ENCODE measurements at places on chromosomes 4 and X.

- H3K27ac ChIP-seq: no peak overlapping the region
- no peak overlapping the region for H3K4me3 ChIP-seq
- DNase-seq: no peak
- no peaks in the 10 kb centered on the region for H3K4me1 ChIP-seq
- H3K27me3 ChIP-seq: no peaks in the 10 kb centered on the region
- H3K36me3 ChIP-seq: no peaks in the 10 kb centered on the region
These were observed 283.6 kb downstream of the GALNTL6 start for GRCh38 chr4:172096786-172097185.

GRCh38 chr4:70706516-70706915 lies 15.2 kb upstream of the RUFY3 start:
- no peak for DNase-seq
- H3K27me3 ChIP-seq: no peaks in the 10 kb centered on the region
- H3K4me3 ChIP-seq: no peak overlapping the region
- H3K36me3 ChIP-seq: no peaks in the 10 kb centered on the region
- no peak overlapping the region for H3K27ac ChIP-seq

DNA sequence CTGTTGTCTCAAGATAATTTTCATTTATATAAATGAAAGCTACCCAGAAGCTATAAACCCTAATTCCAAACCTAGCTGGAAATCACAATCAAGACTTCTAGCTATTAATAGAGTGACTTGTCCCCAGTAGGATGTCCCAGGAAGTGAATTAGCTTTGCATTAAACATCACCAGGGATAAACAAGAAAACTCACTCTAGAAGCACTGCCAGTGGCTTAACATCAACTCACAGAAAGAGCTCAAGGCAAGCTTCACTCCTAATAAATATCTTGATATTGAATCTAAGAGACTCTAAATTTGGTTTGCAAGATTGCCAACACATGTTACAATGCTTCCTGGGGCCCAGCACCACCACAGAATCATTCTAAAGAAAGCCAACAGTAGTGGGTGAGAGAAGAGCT lies 468.7 kb upstream of the FAM241A start:
- H3K27ac ChIP-seq: no peak overlapping the region
- H3K27me3 ChIP-seq: no peaks in the 10 kb centered on the region

- H3K4me3 ChIP-seq: no peak overlapping the region
- no peak for DNase-seq
- no peaks in the 10 kb centered on the region for H3K27me3 ChIP-seq
- no peaks in the 10 kb centered on the region for H3K36me3 ChIP-seq
These were observed 39.3 kb downstream of the GATB start for GRCh38 chr4:151721466-151721865.

- H3K4me3 ChIP-seq: no peak overlapping the region
- no peak overlapping the region for H3K27ac ChIP-seq
- H3K27me3 ChIP-seq: peaks cover 11% of the 10 kb centered on the region
These were observed 1.9 kb downstream of the LGI2 start for GRCh38 chr4:25028851-25029250.

GRCh38 chr4:182447767-182448280 lies 204.6 kb downstream of the TENM3 start:
- 0 out of 2 replicates have a peak, but pooled peaks cover 4% of the 10 kb centered on the region for H3K4me1 ChIP-seq
- DNase-seq: no peak
- H3K36me3 ChIP-seq: no peaks in the 10 kb centered on the region
- H3K27ac ChIP-seq: no peak overlapping the region

DNA sequence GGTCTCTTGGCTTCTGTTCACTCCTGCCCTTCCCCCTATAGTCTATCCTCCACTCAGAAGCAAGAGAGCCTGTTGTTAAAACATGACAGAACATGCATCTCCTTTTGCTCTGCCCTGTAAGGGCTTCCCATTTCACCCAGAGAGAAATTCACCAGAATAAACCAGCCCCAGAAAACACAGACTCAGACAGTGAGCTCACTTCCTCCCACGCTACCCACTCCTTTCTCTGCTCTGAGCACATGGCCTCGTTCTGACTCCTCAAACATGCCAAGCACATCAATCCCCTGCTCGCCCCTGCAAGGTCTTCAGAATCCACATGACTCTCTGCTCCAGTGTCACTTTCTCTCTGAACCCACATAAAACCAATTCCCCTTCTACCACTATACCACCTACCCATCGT lies 50.4 kb downstream of the MID1 start:
- no peak overlapping the region for H3K4me3 ChIP-seq
- DNase-seq: no peak
- no peaks in the 10 kb centered on the region for H3K4me1 ChIP-seq

DNA sequence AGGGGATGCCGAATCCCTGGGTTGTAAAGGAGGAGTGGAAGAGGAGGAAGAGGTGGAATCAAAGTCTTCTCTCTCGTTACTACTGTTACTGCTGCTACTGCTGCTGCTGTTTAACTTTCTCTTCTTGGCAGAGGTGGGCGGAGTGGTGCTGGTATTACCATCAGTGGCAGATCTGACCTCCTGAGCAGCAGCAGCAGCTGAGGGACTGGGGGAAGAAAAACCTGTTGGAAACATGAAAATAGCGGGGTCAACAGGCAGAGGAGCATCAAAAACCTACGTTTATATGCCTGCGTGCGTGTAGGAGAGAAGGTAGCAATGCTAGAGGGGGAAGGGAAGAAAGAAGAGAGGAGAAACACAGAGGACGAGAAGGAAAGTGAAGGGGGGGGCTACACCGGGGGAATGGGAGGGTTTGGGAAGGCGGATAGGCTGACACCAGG lies 339 bp downstream of the CUL4B start:
- H3K27me3 ChIP-seq: no peaks in the 10 kb centered on the region
- H3K27ac ChIP-seq: no peak overlapping the region
- H3K36me3 ChIP-seq: no peaks in the 10 kb centered on the region

- 0 out of 2 replicates have a peak, but pooled peaks cover 2% of the 10 kb centered on the region for H3K4me1 ChIP-seq
- H3K4me3 ChIP-seq: no peak overlapping the region
- H3K27me3 ChIP-seq: no peaks in the 10 kb centered on the region
- H3K36me3 ChIP-seq: no peaks in the 10 kb centered on the region
- DNase-seq: no peak
These were observed 159.6 kb downstream of the PTTG2 start for GRCh38 chr4:38119668-38120385.

GRCh38 chr4:65302145-65302544 lies 368.1 kb downstream of the EPHA5 start:
- no peaks in the 10 kb centered on the region for H3K36me3 ChIP-seq
- H3K27ac ChIP-seq: no peak overlapping the region
- no peaks in the 10 kb centered on the region for H3K4me1 ChIP-seq
- H3K27me3 ChIP-seq: no peaks in the 10 kb centered on the region
- no peak overlapping the region for H3K4me3 ChIP-seq
- no peak for DNase-seq

- no peaks in the 10 kb centered on the region for H3K4me1 ChIP-seq
- no peak for DNase-seq
- H3K27ac ChIP-seq: no peak overlapping the region
- H3K27me3 ChIP-seq: no peaks in the 10 kb centered on the region
These were observed 54.0 kb downstream of the TBCK start for GRCh38 chr4:106261980-106262379.

DNA sequence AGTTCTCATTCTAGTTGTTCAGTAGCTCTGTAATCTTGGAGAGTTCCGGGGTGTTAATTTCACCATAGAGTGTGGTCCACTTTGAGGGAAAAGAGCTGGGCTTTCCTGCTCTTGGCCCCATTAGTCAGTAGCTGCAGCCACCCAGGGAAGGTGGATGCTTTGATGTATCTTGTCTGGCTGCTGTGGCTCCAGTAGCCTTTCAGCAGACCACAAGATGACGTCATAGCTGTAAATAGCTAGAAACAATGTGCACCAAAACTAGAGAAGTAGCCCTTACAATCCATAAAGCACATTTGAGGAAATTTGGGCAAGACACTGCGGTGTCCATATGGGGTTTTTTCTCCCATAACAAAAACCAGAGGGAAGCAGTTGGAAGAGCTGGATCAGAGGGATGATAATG lies 32.9 kb upstream of the PRPS2 start:
- DNase-seq: no peak
- no peaks in the 10 kb centered on the region for H3K4me1 ChIP-seq
- H3K36me3 ChIP-seq: no peaks in the 10 kb centered on the region
- H3K27ac ChIP-seq: no peak overlapping the region

- no peaks in the 10 kb centered on the region for H3K27me3 ChIP-seq
- DNase-seq: no peak
- H3K27ac ChIP-seq: no peak overlapping the region
These were observed 90.1 kb downstream of the SH3BGRL start for GRCh38 chrX:81291996-81292395.

DNA sequence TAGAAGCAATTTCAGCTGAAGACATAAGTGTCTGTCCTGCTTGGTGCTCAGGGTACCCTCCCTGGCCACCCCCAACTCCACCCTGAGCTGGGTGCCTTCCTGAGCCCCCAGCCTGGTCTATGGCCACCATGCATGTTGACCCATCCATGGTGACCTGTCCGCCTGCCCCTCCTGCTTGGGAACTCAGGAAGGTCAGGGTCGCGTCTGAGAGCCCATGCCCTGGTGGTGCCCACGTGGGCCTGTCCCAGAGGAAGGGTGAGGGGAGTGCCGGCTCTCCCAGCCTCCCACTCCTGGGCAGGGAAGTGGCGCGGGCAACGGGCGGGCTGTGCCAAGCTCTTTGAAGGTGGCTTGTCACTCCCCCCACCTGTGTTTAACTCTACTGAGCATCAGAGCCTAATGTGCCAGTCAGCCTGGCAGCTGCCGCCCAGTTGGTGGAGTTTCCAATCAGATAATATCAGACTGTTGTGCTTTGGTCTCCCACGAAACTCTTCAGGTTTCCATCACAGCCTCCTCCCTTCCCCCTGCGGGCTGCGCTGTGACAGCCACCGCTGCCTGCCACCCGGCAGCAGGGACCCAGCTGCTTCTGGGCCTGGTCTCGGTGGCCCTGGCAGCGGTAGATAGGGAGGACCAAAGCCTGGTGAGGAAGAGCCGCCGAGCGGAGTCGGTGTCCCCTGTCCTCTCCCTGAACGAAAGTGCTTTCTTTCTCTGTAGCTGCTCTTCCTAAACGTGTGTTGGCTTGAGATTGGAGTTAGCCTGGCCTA lies 4.8 kb downstream of the SH3BP2 start:
- no peak for DNase-seq
- no peak overlapping the region for H3K4me3 ChIP-seq
- peaks cover 6% of the 10 kb centered on the region for H3K4me1 ChIP-seq
- no peak overlapping the region for H3K27ac ChIP-seq
- H3K27me3 ChIP-seq: peaks cover 2% of the 10 kb centered on the region
- no peaks in the 10 kb centered on the region for H3K36me3 ChIP-seq

DNA sequence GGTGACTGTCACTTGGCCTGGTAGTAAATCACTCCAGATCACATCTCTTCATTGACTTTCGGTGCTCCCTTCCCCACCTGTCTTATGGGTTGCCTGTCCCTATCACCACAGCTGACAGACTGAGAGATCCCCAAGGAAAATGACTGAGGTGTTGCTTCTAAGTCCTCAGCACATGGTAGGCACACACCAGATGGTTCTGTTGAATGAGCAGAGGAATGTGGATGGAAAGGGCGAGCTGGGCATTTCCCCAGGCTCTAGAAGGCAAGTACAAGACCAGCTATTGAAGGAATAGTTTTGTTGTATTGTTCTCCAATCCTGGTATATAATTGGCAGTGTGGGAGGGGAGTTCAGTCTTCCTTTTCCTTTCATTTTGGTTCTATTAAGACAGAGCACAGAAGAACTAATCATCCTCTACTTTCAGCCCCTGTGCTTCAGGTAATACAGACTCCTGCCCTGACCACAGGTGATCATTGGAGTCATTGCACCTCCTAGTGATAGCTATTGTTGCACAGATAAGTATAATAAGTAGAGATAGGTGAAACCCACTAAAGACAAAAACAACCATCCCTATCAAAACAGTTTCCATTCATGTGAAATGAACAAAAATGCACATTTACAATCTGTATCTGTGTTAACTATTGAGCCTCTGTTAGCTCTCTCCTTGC lies 158.6 kb downstream of the TRAM1L1 start:
- H3K4me3 ChIP-seq: no peak overlapping the region
- no peaks in the 10 kb centered on the region for H3K36me3 ChIP-seq
- H3K4me1 ChIP-seq: no peaks in the 10 kb centered on the region
- no peak overlapping the region for H3K27ac ChIP-seq

GRCh38 chr4:185128272-185129119 lies 14.6 kb upstream of the SLC25A4 start:
- H3K4me3 ChIP-seq: peak overlapping the region; percentile 61
- peaks cover 4% of the 10 kb centered on the region for H3K27me3 ChIP-seq
- no peaks in the 10 kb centered on the region for H3K36me3 ChIP-seq
- H3K4me1 ChIP-seq: no peaks in the 10 kb centered on the region

DNA sequence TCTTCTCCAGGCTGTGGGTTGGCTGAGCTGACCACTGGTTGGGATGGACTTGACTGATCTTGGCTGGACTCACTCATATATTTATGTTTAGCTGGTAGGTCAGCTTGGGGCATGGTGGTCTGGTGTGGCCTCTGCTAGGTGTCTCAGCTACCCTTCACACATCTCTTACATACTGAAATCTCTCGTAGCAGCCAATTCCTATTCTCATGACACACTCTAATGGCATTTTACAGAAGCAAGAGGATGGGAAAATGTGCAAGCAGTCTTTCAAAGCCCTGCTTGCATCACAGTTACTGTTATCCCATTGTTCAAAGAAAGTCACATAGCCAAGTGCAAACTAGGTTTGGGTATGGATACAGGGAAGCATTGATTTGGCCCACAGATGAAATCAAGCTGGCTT lies 55.5 kb upstream of the PCDH18 start:
- no peaks in the 10 kb centered on the region for H3K27me3 ChIP-seq
- no peaks in the 10 kb centered on the region for H3K4me1 ChIP-seq
- no peak overlapping the region for H3K4me3 ChIP-seq
- DNase-seq: no peak
- H3K36me3 ChIP-seq: no peaks in the 10 kb centered on the region
- no peak overlapping the region for H3K27ac ChIP-seq

- H3K4me1 ChIP-seq: peaks cover 1% of the 10 kb centered on the region
- H3K36me3 ChIP-seq: no peaks in the 10 kb centered on the region
- no peak overlapping the region for H3K4me3 ChIP-seq
- DNase-seq: no peak
- no peak overlapping the region for H3K27ac ChIP-seq
These were observed 47.2 kb downstream of the STARD8 start for GRCh38 chrX:68694435-68695205.

DNA sequence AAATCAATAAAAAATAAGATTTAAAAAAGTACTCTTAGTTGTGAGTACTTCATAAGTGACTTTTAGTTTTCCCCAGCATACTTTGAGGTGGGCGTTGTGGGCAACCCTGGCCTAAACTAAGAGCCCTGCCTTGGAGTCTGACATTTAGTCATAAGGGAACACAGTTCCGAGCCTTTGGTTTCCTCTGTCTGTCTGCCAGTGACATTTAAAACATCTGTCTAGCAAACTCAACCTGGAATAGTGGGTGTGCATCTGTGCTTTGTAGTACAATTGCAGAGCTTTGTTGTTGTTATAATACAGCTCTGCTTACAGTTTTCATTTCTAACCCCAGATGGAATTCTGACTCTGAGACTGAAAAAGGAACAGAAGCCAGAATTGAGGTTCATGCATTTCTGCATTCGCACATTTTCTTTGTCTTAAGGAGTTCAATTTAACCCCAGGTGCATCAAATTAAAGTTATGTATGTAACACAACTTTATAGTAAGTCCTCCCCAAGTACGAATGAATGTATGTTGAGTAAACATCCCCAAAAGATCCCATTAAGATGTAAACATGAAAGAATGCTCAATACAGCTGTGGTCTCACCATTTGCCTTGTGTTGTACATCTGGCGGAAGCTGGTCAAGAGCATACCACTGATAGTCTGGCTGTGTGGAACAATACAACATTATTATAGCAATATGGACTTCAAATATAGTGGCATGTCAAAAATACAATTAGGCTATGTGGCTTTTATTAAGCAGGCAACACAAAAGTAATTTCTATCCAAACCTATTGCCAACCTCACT lies 25.9 kb downstream of the TNIP3 start:
- H3K36me3 ChIP-seq: no peaks in the 10 kb centered on the region
- H3K4me1 ChIP-seq: no peaks in the 10 kb centered on the region
- no peak for DNase-seq
- no peaks in the 10 kb centered on the region for H3K27me3 ChIP-seq
